ENCODE measurements at places on chromosomes 5 and 9. TPM values are rescaled to one million over a fixed set of nuclear protein-coding genes. Genes with fewer than 3 reads are reported as not detected.

GRCh38 chr5:14115323-14115895 lies 27.7 kb upstream of the TRIO start:
- DNase-seq = no peak

DNA sequence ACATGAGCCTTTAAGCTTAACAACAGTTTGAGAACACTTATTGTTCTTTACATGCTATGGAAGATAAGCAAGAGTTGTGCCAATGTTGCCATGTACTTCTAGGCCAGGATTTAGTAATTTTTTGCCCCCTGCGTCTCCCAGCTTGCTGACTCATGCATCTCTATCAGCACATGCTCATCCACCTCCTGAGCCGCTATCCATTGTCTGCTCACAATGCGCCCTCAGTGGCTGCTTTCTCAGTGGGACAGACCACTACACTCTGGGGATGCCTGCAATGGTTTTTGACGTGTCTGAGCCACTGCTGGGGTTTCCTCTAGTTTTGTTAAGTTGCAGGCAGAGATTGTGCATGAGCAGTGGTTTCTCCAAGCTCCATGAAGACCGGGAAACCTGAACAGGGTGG lies 50.9 kb upstream of the PHF2 start:
- no peak for DNase-seq

DNA sequence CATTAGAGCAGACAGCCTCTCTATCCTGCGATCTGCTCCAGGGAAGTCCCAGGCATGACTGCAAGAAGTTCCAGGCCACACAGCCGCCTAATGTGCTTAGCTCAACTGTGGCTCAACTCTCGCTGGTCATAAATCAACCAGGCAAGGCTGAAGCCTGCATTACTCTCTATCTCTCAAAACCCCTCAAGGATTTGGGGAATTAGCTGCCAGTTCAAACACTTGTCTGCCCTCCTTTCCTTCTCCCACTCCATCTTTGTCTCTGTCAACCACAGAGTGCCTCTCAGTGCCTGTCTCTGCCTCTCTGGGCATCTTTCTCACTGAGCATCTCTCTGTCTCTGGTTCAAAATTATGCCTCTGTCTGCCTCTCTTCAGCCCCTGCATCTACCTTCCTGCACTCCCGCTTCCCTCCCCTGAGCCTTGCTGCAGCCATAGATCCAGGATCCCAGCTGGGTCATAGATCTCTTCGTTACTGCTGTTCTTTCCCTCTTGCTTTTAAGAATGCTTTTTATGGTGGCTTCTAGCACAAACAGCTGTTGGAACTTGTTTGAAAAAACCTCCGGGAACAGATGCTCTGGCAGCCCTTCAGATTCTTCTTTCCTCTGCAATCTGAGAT lies 27.9 kb upstream of the GALNT10 start:
- no peak for DNase-seq

DNA sequence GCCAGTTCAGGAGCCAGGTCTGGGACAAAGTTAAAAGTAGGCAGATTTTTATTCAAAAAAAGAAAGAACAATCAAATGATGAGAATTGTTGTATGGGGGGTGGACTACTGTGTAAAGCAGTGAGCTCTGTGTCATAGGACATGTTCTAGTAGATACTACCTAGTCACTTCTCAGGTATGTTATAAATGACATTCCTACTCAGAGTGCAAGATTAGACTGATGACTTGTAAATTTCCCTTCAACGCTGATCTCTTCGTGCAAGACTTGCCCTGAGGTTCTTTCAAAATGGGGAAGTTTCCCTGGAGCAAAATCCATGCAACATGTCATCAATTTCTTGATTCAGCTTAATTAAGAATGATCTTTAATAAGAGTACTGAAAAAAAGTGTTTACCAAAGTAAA lies 175.1 kb downstream of the RORB start:
- no peak for DNase-seq

The TRAF2 gene
- total RNA-seq = 61.9 TPM

GRCh38 chr9:4982721-4983482 lies 2.2 kb upstream of the JAK2 start:
- no peak for DNase-seq

DNA sequence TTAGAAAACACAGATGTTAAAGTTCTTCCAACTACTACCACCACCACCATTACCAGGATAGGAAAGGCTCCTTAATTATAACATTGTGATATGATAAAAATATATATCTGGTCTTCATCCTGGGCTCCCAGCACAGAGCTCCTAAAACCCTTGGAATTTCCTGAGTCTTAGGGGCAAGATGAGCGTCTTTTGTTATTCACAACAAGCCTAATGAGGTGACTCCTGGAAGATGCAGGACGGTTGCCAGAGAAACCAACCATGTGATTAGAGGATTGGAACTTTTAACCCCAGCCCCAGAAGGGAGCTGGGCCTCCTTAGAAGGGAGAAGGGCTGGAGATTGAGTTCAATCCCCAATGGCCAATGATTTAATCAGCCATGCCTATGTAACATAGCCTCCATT lies 148.0 kb upstream of the ADRA1B start:
- no peak for DNase-seq

DNA sequence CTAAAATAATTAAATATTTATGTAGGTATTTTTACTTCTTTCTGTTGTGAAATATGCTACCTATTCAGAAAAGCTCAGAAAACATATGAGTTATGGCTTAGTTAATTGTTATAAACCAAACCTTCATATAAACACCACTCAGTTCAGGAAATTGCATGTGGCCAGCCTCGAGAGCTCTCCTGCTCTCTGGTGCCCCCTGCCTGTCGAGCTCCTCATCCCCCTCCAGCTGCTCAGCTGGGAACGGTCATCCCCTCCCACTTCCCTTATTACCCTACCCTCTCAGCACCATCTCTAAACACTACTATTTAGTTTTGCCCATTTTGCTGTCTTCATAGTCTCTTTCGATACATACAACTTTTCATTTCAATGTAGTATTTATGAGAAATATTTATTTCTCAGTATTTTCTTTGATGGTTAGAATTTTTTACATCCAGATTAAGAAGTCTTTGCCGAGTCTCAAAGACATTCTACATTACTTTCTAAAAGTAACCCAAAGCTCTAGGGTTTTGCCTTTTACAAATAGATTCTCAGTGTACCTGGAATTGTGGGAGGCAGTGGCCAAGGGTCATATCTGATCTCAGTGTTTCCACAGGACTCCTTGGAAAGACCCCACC lies 51.2 kb upstream of the SEMA4D start:
- peak; percentile 41 for DNase-seq

- no peak for DNase-seq
Measured at GRCh38 chr5:170312666-170313065, 15.1 kb upstream of the LCP2 start.

- peak; percentile 14 for DNase-seq
Measured at GRCh38 chr5:150694612-150695011, 6.2 kb downstream of the RBM22 start.

- DNase-seq = no peak
Measured at GRCh38 chr5:15255576-15255975, 244.4 kb upstream of the FBXL7 start.

The HRH2 gene
- total RNA-seq = 1.0 TPM

DNA sequence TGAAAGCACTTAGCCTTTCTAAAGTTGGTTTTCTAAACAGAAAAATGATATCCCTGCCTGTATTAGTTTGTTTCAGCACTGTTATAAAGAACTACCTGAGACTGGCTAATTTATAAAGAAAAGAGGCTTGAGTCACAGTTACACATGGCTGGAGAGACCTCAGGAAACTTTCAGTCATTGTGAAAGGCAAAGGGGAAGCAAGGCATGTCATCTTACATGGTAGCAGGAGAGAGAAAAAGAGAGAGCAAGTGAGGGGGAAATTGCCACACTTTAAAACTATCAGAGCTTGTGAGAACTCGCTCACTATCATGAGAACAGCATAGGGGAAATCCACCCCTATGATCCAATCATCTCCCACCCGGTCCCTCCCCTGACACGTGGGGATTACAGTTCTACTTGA lies 64.9 kb downstream of the FAM170A start:
- DNase-seq = no peak
